ENCODE measurements at places on chromosomes 2 and 18. TPM values are rescaled to one million over a fixed set of nuclear protein-coding genes. Genes with fewer than 3 reads are reported as not detected.

ASPRV1 gene
- 0.11 TPM for polyA plus RNA-seq

CSRNP3 gene
- 0.25 TPM for polyA plus RNA-seq

SPDYA gene
- 0.22 TPM for polyA plus RNA-seq

GPR39 gene
- 3.6 TPM for polyA plus RNA-seq

SLC5A7 gene
- polyA plus RNA-seq = not detected

SH3BP4 gene
- 224 TPM for polyA plus RNA-seq

PLB1 gene
- 1.6 TPM for polyA plus RNA-seq

POTEI gene
- polyA plus RNA-seq = not detected

FAP gene
- 300 TPM for polyA plus RNA-seq

TMEM247 gene
- not detected for polyA plus RNA-seq

SRD5A2 gene
- not detected for polyA plus RNA-seq

PSMA8 gene
- not detected for polyA plus RNA-seq

BCL11A gene
- polyA plus RNA-seq = 1.4 TPM

C18orf54 gene
- polyA plus RNA-seq = 3.8 TPM

REV1 gene
- polyA plus RNA-seq = 24.2 TPM

FAM117B gene
- 2.0 TPM for polyA plus RNA-seq

KYNU gene
- 4.0 TPM for polyA plus RNA-seq

IL1RN gene
- polyA plus RNA-seq = not detected

VWA3B gene
- not detected for polyA plus RNA-seq

HOXD3 gene
- polyA plus RNA-seq = not detected

SAG gene
- not detected for polyA plus RNA-seq

ZNF638 gene
- 105 TPM for polyA plus RNA-seq

MC2R gene
- polyA plus RNA-seq = not detected
